ENCODE measurements at places on chromosomes 13 and 19.

- DNase-seq: no peak
These were observed 9.0 kb upstream of the ACTN4 start for GRCh38 chr19:38638461-38638860.

DNA sequence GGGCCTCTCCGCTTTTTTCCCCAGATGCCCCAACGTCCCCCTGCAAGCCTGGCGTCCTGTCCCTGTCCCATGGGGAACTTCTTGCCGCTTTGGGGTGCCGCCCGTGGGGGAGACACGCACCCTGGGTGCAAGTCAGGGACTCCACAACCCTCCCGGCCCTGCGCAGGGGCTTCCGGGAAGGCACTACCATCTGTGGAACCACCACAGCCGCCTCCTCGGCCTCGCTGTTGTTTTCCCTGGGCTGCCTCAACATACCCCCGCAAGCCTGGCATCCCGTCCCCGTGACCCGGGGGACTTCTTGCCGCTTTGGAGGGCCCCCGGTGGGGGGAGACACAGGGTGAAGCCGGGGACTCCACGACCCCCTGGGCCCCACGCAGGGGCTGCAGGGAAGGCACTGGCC, 238.4 kb downstream of the TUBA3C start:
- DNase-seq: no peak

GRCh38 chr19:43625918-43626579, 6.6 kb upstream of the ZNF428 start:
- no peak for DNase-seq

DNA sequence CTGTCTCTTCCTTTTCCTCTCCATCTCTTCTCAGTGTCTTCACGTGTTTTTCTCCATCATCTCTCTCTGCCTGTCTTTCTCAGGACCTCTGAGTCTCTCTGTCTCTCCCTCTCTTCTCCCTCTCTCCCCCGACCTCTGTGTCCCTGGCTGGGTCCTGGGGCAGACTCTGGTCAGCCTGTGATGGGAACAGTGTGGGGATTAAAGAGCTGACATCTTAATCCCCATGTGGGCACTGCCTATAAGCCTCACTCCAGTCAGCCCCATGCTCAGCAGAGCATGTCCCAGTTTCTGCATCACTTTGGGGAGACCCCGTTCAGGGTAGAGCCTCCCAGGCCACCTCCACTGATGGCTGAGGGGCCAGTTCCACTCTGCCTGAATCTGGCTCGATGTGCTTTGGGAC, 16.2 kb downstream of the EGLN2 start:
- no peak for DNase-seq

DNA sequence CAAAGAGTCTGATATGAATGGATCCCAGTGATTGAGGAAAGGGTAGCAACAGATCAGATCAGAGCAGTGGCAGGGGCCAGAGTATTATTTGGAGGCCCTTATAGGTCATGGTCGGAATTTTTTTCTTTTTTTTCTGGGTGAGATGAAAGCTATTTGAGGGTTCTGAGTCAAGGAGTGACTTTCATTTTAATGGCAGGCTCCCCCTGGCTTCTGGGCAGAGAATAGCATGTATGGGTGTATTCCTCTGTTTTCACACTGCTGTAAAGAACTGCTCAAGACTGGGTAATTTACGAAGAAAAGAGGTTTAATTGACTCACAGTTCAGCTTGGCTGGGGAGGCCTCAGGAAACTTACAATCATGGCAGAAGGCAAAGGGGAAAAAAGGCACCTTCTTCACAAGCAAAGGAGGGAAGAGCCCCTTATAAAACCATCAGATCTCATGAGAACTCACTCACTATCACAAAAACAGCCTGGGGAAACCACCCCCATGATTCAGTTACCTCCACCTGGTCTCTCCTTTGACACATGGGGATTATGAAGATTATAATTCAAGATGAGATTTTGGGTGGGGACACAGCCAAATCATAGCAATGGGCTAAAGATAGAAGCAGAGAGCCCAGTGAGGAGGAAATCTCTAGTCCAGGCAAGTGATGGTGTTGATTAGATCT, 3.0 kb upstream of the SLC6A16 start:
- peak; percentile 24 for DNase-seq

DNA sequence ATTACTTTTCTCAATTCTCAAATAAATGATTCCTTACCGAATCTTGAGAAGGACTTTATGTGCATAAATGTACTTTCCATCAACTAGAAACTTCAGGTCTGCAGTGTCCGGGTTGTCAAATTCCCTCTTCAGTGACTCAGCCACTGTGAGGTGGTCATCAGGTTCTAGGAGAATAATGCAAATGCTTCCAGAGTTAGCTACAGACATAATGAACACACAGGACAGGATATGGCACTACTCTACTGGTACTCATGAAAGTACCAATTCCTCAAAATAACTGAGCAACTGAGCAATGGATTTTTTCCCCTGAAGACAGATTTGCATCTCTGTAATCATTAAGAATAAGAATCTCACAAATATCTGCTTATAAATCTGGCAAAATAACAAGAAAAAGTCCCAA, 31.2 kb downstream of the RCBTB2 start:
- DNase-seq: peak; percentile 17

- no peak for DNase-seq
These were observed 25.3 kb downstream of the FXYD5 start for GRCh38 chr19:35179830-35180229.

DNA sequence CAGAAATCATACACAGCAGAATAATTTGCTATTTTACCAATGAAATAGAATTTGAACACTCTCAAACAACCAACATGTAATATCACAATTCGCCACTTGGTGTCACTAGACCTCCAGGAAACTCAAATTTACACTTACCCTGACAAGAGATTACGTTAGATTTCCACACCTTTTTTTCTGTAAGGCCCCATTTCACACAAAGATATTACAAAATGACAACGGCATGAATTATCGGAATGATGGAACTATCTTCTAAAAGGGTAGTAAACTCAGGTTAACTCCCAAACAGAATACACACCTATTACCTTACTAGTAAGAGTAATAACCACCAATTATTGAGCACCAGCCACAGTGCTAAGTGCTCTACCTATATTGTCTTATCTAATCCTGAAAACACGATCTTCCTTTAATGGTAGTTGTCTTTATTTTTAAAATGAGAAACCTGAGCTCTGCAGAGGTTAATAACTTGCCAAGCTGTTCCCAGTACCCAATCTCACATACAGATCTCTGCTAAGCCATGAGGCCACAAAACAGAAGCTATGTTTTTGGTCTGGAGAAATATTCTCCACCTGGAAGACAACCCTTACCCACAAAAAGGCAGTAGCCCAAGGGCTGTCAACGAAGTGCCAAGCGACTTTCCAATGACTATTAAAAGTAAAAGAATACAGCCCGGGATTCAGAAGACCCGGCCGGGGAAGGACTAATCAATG, 152.4 kb downstream of the DCLK1 start:
- peak; percentile 70 for DNase-seq

- DNase-seq: no peak
These were observed 5.5 kb downstream of the WDFY2 start for GRCh38 chr13:51589793-51590192.

GRCh38 chr19:42093926-42094325, 18.0 kb downstream of the ZNF574 start:
- no peak for DNase-seq

DNA sequence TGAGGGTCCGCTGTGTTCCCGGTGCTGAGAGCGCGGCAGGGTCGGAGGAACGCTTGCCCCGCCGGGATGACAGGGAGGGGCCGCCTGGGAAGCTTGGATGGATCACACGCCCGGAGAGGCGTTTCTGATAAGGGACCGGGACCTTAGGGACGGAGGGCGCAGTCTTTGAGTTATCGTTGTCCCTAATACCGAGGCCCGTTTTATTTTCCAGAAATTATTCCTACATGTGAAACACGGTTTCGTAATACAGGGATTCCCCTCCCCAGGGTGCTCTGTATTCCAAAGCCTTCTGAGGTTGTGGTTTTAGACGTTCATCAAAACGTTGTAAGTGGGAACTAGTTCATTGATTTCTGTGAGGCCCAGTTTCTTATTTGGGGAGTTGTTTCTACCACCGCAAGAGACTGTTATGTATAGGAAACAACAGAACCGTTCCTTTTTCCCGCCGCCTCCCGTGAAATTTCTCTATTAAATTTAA, 752 bp downstream of the PDCD5 start:
- peak; percentile 39 for DNase-seq

DNA sequence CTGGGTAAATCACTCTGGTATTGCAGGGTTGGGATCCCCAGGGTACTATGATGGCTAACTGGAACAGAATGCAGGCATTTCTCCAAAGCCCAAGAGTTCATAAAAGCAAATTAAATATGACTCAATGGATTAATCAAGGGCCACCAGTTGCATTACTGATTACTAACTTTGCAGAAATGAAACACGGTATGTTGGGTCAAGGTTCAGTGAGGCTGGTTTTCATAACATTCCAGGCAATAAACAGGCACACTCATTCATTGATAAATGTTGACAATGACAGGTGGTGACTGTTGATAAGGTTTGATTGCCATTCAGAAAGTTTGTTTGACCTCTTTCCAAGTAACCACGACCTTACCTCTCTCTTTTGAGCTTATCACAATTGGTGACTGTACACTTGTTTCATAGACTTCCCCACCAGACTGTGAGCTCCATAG, 506 bp upstream of the AP1M1 start:
- DNase-seq: peak; percentile 96

GRCh38 chr19:44894052-44894400, 3.0 kb downstream of the TOMM40 start:
- no peak for DNase-seq

DNA sequence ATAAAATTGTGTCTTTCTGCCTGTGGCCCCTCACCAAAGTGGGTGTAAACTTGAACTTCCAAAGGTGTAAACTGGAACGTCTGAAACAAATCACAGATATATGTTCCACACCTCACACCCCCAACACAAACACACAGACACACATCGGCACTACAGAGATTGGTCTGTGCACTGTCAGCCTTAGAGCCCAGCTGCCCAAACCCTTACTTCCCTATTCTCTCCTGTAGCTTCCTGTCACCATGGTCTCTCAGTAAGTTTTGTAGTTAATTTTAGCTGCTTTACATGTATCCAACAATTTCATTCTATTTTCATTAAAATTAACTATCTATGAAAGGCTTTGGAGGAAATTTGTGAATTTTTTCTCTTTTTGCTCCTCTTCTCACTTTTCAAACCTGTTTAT, 5.4 kb downstream of the TM9SF2 start:
- no peak for DNase-seq

DNA sequence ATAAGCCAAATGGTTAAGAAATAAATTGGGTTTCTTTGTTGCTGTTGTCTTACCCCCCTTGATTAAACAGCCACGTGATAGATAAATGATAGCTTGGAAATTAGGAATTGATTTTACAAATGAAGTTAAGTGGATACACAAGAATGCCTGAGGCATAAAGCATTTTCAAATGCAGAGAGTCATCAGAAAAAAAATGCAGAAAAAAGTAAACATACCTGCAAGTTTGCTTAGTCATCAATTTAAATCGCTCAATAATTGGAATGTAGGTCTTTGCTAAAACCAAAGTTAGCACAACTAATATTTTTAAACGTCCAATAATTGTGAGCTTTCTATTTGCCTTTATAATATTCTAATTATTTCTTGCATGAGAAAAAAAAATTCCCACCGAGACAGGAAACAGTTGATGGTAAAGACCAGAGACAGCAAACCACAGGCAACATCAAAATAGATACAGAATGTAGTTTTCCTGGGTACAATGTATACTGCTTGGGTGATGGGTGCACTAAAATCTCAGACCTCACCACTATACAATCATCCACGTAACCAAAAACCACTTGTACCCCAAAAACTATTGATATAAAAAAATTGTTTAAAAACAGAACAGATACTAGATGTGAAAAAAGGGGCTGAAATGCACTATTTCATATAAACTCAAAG, 924.0 kb downstream of the PCDH9 start:
- no peak for DNase-seq

- no peak for DNase-seq
These were observed 137.1 kb upstream of the WASF3 start for GRCh38 chr13:26420282-26420960.

DNA sequence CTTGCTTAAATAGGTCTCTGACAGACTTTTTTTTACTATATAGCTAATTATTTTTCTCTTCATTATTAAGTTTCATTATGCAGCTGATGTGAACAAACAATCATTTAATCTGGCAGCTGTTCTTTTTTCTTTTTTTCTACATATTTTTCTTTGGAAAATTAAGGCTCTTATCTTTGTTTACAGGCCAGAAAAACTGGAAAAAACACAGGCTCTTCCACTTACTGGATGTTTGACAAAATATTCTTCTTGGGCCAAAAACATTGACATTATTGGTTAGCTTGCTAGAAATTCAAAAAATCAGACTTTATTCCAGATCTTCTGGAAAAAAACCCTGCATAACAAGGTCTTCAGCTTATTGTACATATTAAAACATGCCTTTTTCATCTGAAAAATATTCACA, 15.7 kb downstream of the ZNF66 start:
- DNase-seq: no peak

- no peak for DNase-seq
These were observed 3.3 kb upstream of the ZNF556 start for GRCh38 chr19:2863816-2864215.

DNA sequence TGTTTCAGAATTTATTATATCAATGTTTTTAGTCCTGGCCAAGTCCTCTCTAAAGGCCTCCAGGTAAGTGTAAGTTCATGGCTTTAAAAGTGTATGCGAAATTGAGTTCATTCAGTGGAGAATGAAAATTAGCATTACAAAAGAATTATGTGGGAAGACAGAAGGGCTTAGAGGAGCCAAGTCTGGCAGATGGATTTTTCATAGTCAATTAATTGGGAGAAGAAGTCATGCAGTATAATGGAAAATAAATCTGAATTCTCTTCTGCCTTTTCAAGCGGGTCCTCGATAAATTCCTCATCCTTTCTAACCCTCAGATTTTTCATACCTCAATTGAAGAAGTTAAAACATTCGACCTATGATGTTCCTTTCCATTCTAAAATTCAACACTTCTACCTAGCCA, 394.2 kb downstream of the ITGBL1 start:
- DNase-seq: no peak

Data from fibroblast of skin of right quadriceps (primary cell).